ENCODE measurements at places on chromosomes 13 and 19. TPM values are rescaled to one million over a fixed set of nuclear protein-coding genes. Genes with fewer than 3 reads are reported as not detected.

DNA sequence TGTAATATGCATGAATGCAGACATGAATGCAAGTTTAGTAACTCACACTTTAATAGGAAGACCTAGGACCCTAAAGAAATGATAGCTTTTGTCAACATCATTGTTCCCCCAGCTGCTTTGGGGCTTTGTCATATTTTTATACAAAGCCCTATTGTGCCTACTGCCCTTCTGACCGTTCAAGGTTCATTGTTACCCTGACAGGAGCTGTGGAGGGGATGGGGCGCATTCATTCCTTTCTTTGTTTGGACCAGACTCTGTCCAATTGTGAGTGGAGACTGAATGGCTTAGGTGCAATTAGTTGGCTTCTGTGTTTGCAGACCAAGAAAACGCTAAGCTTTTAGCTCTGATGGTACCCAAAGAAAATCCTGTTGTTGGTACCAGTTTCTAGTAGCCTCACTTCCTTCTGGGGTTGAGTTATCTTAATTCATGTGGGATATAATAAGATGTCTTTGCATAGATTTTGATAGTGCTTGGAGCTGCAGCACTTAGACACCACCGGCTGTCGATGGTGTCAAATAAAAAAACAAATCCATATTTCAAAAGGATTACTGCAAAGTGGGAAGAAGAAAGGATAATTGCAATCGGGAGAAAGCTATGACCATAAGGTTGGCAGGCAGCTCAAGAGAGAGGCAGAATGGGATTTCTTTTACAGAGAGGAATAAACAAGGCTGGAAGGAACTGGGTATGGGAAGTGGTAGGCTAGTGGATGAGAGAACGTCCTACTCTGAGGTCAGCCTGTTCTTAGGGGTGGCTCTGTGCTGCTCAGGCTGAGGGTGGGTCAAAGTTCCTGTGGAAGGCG is 133.9 kb upstream of the TMTC4 start:
- DNase-seq, result no peak

DNA sequence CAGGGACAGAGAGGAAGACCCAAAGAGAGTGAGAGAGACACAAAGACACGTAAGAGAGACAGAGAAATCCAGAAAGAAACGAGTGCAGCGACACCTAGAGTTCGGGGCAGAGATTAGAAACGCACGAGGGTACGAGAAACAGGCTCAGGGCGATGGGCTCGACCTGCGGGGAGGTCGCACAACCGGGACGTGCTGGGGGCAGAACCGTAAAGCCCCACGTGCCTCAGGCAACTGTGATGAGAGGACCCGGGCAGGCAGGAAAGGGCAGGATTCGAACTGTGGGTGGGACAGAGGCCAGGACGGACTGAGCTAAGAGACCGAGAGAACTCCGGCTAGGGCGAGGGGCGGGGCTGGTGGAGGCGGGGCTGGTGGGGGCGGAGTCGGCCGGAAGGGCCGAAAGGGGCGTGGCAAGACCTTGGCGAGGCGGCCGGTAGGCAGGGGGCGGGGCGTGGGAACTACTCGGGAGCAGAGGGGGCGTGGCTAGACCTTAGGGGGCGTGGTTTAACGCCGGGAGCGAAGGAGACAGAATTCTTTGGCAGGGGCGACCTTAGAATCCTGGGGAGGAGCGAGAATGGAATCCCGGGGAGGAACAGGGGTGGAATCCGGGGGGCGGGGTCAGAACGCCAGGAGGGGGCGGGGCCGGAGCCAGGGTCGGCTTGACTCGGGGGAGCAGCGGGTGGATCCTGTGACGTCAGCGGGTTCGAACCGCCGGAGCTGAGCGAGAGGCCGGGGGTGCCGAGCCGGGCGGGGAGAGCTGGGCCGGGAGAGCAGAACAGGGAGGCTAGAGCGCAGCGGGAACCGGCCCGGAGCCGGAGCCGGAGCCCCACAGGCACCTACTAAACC is at the start of gene NECTIN2:
Gene NECTIN2, plus strand, starts transcription at position 686 of the 843 bp plus-strand sequence. CDS start 229 bp downstream, outside the sequence.
- peak; percentile 68 for DNase-seq

- DNase-seq, result no peak
Observed at GRCh38 chr19:39335168-39335548, 685 bp downstream of the GMFG start.

DNA sequence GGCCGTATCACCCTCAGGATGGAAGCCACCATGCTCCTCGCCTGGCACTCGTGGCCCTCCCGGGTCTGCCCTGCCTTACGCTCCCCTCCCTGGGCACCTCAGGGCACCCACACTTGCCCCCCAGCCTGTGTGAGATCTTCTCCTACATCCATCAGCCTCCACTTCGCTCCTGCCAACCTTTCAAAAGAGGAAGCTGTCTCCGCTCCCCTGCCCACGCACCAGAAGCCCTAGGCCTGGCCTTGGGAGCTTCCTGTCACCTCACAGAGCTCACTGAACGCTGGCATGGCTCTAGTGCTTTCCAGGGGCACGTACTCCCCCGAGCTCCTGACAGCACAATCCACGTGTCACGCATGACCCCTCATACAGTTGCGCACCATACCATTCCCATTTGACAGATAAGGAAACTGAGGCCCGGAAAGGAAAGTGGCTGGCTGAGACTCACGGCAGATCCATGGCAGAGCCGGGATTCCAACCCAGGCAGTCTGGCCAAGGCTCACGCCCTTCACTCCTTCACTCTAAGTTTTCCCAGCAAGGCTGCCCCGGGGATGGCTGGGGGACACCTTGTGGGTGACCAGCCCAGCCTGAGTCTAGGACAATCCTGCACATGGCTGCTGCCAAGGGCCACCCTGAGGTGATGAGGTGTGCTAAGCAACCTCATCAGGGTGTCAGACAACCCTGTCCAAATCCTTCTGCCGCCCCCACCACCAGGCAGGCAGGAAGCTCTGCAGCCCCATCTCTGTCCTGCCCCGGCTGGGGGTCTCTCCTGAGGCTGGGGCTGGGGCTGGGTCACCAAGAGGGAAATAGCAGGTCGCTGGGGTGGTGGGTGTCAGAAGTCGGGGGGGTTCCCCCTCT is 19.3 kb downstream of the PPP1R12C start:
- DNase-seq, result no peak

DNA sequence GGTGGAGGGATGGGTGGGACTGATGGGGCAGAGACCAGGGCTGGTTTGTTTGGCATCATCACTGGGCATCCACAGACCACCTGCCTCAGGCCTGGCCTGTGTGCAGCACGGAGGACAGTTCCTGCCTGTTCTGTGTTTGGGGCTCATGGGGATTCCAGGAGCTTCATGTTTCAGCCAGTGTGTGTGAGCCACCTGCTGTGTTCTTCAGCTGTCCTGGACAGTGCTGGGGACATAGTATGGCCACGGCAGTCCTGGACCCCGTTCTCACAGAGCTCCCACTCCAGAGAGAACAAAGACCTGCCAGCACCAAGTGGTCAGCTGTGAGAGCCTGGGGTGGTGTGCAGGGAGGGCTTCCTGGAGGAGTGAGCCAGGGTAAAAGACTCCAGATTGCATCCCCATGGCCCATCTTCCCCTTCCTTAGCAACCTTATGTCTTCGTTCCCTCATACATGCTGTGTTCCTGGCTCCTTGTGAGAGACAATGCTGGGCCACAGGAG is 2.0 kb upstream of the CCDC97 start:
- DNase-seq, result no peak

- no peak for DNase-seq
Observed at GRCh38 chr19:32910094-32910493, 40.5 kb upstream of the SLC7A9 start.

DNA sequence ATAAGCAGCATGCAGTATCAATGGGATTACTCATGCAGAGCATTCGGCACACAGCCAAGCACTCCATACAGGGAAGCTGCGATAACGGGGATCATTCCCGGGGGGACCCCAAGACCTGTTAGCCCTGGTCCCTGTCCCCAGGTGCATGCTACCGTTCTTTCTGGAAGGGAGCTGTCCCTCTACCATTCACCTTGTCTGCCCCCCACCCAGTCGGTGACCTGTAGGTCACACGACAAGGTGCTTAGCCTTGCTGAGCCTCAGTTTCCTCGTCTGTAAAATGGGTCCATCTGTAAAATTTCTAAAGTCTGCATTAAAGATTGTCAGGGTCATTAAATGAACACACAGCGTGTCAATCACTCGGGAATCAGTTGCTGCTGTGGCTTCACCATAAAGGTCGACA is 6.8 kb upstream of the ACP7 start:
- DNase-seq, result no peak

GRCh38 chr13:42119875-42120274 is 71.4 kb downstream of the DGKH start:
- no peak for DNase-seq

DNA sequence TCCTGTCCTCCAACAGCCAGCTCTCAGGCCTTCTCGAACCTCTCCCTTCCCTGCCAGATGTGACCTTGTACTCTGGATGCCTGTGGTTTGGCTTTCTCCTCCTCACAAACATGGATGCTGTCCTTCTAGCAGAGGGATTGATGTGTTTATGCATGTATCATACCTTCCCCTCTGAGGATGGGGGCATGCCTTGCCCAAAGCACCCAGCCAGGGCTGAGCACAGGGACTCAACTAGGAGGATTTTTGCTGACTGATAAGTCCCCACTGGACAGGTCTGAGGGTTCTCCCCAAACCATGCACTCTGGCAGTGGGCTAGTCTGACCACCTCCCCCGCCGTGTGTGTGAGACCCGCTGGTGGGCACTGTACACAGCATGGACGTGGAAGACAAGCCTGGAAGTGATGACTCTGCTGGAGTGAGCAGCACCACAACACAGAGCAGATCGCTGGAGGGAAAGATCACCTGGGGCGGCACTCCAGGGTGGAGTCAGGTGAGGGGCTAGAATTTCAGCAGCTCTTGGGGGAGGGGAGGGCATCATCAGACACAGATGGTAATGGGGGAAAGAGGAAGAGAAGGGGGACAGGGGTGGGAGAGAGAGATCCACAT is 360.3 kb upstream of the ZNF507 start:
- DNase-seq, result no peak

DNA sequence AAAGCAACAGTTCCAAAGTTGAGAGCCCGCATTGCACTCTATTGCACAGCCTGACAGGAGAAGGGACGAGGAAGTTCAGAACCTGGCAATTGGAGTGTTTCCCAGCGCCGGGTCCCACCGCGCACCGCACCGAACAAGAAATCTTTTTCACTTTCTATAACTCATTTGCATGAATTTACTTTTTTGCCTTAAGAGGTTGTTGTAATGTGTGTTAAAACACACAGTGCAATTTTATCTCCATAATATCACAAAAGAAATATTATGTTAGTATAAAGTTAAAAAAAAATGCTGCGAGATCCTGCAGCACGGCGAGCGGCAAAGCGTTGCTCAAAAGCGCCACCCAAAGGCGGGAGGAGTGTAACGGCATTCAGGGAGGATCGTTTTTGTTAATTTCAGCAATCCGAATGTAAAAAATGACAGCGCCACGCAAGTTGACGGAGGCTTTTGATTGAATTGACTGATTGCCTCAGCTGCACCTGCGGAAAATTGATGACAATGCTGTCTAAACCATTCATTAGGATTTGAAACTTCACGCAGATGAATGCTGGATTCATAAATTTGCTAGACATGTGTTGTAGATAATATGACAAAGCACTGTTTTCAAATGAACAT is 303.6 kb upstream of the ZNF507 start:
- peak; percentile 58 for DNase-seq

DNA sequence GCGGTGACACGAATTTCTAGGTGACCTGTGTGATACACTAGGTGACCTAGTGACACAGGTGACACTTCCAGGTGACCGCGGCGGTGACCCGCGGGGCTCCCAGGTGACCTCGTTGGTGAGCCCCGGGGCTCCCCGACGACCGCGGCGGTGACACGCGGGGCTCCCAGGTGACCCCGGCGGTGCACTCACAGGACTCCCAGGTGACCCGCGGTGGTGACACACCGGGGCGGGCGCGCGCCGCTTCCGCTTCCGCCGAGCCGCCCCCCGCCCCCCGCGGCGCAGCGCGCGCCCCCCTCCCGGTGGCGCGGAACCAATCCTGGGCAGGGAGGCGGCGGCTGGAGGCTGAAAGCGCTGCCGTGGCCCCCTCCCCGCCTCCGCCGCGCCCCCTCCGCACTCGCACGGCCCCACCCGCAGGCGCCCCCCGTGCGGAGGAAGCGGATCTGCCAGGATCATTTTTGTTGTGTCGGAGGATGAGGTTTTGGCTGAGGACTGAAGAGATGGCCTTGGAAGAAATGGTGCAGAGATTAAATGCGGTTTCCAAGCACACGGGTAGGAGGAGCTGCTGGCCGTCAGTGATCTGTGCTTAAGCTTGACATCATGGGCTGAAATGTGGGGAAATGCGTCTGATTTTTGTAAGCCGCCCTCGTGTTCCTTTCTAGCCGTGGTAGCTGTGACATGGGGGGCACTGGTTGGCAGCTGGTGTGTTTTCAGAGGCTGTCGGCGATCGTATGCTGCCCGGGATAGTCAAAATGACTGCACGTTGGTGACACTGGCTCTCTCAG is at the start of gene MCF2L:
Gene MCF2L, plus strand, starts transcription at position 305 of the 782 bp plus-strand sequence. Its CDS starts 166 bp downstream, at position 471.
- DNase-seq, result peak; percentile 41

- no peak for DNase-seq
Observed at GRCh38 chr13:67296511-67296910, 66.4 kb upstream of the PCDH9 start.

- no peak for DNase-seq
Observed at GRCh38 chr19:40224342-40225150, 1.9 kb downstream of the CCNP start.

DNA sequence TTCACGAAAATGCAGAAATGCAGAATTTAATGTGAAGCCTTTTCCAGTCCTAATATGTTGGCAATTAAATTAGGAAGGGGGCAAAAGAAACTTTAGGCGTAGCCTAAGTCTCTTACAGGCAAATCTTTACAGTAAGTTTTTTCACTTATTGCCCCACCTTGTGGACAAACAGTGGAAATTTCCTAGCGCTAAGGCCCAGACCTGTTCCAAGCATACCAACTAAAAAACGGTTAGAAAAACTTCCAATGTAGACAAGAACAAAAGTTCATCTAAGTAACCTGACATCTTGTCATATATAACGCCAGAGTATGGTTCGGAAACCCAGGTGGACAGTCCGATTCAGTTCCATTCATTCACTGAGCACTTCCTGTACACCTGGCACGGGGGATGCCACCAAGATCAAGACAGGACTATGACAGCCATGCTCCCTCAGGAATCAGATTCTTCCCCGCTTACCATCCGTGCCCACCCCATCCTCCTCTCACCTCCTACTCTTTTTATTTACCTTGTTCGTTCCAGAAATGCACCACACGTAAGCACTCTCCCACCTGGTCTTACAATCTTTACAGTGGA is 4.9 kb downstream of the ZAR1L start:
- no peak for DNase-seq

GRCh38 chr13:67097892-67098452 is 132.2 kb downstream of the PCDH9 start:
- DNase-seq, result no peak

ELANE gene
- not detected for total RNA-seq

SIGLEC12 gene
- not detected for total RNA-seq

BEST2 gene
- not detected for total RNA-seq

GPR183 gene
- 1.1 TPM for total RNA-seq

PRX gene
- 4.5 TPM for total RNA-seq

ZNF211 gene
- 27.2 TPM for total RNA-seq

CASP14 gene
- not detected for total RNA-seq

WDR87 gene
- total RNA-seq, result not detected

C13orf42 gene
- total RNA-seq, result not detected
